Liver (tissue), 10 donors: ENCODE measurements at places on chromosomes 6 and 20.

- DNase-seq = no peak
These were observed 1.1 kb upstream of the CDC5L start for GRCh38 chr6:44386364-44386928.

DNA sequence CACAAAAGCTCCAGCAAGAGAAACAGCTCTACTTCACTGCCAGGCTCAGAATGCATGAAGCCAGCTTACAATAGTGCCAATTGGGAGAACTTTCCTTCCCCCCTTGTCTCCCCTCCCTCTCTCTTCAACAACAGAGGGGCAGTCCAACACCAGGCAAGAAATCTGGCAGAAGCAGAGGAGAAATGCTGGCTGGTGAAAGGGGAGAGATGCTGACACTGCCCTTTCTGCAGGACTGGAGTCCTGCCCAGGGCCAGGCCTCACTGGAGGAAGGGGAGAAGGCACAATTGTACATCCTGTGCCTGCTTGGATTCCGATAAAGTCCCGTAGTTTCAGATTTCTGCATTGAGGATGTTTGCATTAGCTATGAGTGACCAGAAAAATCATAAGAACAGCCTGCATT, 148.6 kb downstream of the LRRC1 start:
- no peak for DNase-seq

- DNase-seq = no peak
These were observed 293.7 kb downstream of the RNF144B start for GRCh38 chr6:18680842-18681241.

DNA sequence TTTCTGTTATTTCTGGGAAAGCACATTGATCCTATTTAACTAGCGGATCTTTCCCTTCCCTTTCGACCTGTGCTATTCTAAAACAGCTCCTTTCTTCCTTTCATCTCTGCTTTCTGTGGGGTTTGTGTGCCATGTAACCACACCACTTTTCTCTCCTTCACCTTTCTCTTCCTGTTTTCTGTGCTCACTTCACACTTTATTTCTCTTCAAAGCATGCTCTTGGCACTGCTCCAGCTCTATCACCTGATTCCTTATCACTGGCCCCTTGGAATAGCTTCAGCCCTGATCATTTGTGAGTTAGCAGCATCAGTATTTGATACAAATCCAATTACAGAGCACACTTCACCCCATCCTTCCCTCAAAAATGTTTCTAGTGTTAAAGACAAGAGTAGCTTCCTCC, 8.1 kb upstream of the METTL24 start:
- DNase-seq = no peak

GRCh38 chr6:125546841-125547251, 202.6 kb upstream of the HEY2 start:
- DNase-seq = no peak

- DNase-seq = no peak
These were observed 232.3 kb downstream of the COL12A1 start for GRCh38 chr6:74973591-74973990.

GRCh38 chr6:111572216-111572706, 33.4 kb downstream of the TRAF3IP2 start:
- no peak for DNase-seq

- DNase-seq = no peak
These were observed 9.1 kb downstream of the COL11A2 start for GRCh38 chr6:33183071-33183683.

GRCh38 chr20:49906101-49906604, 9.2 kb downstream of the SPATA2 start:
- DNase-seq = no peak

GRCh38 chr6:18277237-18278006, 13.1 kb upstream of the DEK start:
- DNase-seq = no peak

GRCh38 chr20:53328961-53329360, 264.7 kb downstream of the ZNF217 start:
- no peak for DNase-seq

- DNase-seq = no peak
These were observed 81.9 kb downstream of the NCOA3 start for GRCh38 chr20:47583551-47583950.

DNA sequence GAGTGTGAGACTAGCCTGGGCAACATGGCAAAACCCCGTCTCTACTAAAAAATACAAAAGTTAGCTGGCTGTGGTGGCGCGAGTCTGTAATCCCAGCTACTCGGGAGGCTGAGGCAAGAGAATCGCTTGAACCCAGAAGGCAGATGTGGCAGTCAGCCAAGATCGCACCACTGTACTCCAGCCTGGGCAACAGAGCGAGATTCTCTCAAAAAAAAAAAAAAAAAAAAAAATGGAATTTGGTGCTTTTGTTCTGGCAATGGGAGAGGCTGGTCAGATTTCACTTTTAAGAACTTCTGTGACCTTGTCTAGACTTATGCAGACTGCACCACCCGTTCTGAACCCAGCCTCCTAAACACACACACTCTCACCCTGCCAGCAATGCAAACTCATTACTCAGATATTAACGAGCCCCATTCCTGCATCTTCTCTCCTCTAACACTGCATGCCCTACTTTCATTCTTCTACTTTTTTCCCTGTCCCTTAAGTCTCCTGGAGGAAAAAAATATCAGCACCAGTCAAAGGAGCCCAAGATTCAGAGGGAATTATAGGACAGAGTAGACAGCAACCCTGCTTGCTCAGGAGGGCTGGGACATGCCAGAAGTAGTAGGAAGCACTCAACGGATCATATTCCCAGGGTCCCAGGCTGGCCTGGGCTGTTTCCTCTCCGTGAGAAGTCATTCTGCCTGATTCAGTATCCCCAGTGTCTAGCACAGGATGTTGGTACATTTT, 4.4 kb downstream of the MOCS1 start:
- no peak for DNase-seq

GRCh38 chr6:96304997-96305396, 216.6 kb upstream of the UFL1 start:
- no peak for DNase-seq

GRCh38 chr20:63746751-63747315, 7.3 kb downstream of the SLC2A4RG start:
- DNase-seq = no peak

- no peak for DNase-seq
These were observed 2.9 kb upstream of the RAMACL start for GRCh38 chr6:166589337-166589731.

DNA sequence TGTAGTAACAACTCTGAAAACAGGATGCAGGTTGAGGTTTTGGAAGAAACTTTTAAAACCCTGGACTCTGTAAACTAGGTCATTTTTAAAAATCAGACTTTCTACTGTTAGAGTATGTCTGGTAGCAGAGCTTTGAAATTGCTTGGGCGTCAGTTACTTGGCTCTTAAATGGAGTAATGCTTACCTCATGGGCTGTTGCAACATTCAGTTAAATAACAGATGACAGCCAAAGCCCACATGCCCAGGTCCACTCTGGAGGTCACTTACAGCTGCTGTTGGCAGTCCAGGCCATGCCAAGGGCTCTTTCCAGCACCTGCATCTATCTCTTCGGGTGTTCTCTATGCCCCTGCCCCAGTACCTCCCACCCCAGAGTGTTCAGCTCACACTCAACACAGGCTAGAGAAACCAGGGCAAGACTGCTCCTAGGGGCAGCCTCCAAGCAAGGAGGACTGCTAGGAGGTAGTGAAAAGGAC, 96.4 kb downstream of the BANF2 start:
- DNase-seq = peak; percentile 53

- peak; percentile 49 for DNase-seq
These were observed 801 bp downstream of the FBXL4 start for GRCh38 chr6:98946879-98947410.

DNA sequence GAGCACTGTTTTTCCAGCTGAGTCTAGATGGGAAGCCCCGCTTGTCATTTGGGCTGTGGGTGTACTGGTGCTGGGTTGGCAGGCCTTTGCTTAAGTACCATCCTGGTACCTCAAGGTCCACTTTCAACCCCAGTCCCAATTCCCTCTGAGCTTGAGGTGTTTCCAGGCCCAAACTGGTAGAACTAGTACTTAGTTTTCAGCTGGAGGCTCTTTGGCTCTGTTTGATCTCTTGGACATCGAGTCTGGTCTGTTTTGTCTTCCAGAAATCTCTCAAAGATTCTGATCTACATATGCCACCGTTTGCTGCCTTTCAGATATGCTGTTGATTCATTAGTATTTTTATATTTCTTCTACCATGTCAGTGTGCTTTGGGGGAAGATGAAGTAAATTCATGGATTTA, 61.8 kb upstream of the GNRH2 start:
- DNase-seq = no peak

DNA sequence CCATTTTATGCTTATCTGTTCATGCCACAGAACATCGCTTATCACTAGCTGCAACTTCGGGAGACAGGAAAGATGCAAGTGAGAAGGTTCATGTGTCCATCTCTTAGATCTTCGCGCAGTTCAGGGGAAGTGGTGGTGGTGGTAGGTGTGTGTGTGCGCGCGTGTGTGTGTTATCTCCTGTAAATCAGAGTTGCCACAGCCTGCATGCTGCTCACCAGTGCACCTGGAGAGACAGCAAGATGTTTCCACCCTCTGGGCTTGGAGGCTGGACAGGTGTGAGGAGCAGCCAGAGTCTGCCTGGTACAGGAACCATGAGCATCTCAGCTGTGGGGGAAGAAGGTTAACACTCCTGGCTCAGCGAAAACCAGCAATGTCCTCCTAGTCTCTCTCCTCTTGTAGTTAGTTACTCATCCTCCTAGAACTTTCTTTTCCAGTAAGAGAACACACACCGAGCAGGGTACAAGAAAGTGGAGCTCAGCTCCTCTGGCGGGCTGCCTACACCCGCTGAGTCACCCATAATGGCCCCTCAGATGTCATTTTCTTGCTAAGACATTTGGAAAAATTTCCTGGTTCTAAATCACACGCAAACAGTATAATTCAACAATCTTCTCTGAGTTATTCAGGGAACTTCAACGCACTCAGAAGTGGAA, 5.1 kb upstream of the TUBB1 start:
- DNase-seq = no peak

- DNase-seq = no peak
These were observed 1.4 kb downstream of the DCDC2 start for GRCh38 chr6:24356310-24356973.

DNA sequence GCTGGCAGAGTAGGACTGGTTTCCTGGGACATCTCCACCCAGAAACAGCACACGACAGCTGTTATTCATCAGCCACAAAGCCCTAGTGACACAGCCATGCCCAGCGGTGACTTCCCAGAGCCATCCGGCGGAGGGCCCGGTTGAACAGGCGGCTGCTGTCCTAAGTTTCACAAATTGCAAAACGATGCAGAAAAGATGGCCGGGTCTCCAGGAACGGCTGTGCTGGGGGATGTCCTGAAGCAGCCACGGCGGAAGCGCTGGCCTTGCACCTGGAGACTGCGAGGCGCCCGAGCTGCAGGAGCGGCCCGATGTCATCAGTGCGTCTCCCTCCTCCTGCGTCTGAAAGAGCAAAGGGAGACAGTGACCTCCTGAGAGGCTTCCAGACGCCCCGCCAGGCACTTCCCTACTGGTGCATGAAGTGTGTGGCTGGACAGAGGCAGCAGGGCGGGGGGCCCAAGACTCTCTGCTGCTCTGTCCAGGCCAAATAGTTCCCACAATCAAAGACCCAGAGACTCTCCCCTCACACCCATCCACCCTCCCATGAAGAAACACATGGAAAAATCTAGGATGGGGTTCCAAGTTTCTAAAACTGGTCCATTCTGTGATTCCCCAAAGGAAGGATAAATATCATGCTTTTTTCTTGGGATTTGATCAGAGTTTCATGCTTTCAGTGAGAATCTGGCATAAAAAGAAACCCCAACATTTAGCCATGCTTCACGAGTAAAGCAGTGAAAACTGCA, 44.0 kb downstream of the SSR1 start:
- peak; percentile 31 for DNase-seq

DNA sequence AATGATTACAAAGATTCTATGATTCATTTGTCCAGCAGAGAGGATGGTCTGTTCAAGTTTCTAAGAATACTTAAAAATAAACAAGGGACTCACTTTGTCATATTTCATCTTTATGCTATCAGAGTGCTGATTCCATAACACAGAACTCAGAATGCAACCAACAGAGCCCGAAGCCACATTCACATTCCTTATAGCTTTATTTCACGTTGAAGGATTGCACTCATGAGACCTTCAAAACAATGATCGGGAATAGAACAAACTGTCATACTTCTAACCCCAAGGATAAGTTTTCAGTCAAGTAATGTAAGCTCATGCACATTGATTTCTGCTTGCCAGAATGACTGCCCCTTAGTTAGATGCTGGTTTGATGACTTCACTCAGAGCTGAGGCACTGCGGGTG, 25.2 kb downstream of the FNDC1 start:
- DNase-seq = no peak

DNA sequence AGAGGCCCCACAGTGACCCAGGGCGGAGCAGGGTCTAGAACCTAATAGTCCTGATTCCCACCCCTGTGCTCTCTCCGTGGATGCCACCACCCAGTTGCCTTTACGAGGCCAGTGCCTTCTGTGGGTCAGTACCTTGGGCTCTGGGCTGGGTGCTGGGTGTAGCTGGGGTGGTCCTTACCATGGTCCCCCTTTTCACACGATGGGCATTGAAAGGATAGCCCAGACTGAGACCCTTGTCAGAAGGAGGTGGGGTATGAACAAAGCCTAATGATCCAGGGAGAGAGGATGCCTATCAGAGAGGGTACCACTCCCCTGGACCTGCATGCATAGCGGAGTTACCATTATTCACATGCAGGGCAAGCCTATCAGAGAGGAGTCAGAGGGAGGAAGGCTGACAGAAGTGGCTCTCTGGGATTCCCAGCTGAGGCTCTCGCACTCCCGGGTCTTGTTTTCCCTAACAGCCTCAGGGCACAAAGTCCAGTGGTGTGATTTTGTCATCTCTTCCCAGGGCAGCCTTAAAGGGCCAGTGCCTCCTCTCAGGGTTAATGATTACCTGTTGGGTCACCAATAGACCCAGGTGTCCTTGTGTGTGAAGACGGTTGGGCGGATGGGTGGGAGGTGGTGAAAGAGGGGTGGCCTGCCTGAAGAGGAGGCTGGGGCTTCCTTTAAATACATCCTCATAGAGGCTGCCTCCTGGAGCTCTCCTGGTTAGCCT, 36.2 kb downstream of the VEGFA start:
- peak; percentile 58 for DNase-seq

DNA sequence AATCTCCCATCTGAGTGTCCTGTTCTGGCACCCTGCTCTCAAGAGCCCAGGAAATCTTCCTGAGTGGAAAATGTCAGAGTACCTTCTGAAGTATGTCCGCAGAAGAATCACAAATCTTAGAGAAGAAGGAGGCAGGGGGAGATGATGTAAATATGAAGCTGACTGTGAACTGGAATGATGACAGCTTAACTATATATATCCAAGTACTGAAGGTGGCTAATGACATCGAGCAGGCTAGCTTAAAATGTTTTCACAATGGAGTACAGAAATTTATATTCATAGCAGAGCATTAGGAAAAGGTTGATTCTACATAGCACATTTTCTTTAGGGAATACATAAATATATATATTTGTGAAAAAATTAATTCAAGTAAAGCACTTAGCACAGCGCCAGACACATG, 64.3 kb downstream of the BMP5 start:
- no peak for DNase-seq

DNA sequence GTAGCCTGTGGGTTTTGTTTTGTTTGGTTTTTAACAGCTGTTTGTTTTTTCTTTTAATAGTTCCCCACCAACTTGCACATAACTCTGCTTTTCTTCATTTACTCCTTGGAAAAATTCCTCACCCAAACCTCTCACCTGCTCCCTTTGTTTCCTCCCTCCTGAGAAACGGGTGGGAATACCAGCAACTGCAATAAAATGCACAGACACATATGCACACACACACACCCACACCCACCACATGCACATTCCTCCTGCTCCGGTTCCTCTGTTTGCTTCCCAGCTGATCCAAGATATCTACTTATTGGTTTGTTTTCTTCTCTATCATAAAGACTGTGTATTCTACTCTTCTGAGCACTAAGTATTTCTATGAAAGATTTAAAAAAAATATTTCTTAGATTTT, 161.1 kb upstream of the EPHA7 start:
- DNase-seq = no peak

- DNase-seq = peak; percentile 78
These were observed 942 bp downstream of the HLA-E start for GRCh38 chr6:30490026-30490876.
